ENCODE measurements at places on chromosomes 5 and 9. TPM values are rescaled to one million over a fixed set of nuclear protein-coding genes. Genes with fewer than 3 reads are reported as not detected.

DRD1 gene
- polyA plus RNA-seq, result 0.22 TPM

PLEKHG4B gene
- 0.01 TPM for polyA plus RNA-seq

SPEF2 gene
- polyA plus RNA-seq, result under 0.01 TPM

ADGRV1 gene
- polyA plus RNA-seq, result 2.7 TPM

CDH9 gene
- polyA plus RNA-seq, result 0.39 TPM

GPR21 gene
- not detected for polyA plus RNA-seq

LHX6 gene
- polyA plus RNA-seq, result 0.27 TPM

GRXCR2 gene
- polyA plus RNA-seq, result not detected

SMIM32 gene
- 16.7 TPM for polyA plus RNA-seq

CEL gene
- 7.4 TPM for polyA plus RNA-seq

LAMC3 gene
- polyA plus RNA-seq, result not detected

FSD1L gene
- 14.4 TPM for polyA plus RNA-seq

Data from small intestine (tissue), 16 donors.